NCI-H2107 (cell line): ENCODE measurements at places on chromosomes 1 and 21.

DNA sequence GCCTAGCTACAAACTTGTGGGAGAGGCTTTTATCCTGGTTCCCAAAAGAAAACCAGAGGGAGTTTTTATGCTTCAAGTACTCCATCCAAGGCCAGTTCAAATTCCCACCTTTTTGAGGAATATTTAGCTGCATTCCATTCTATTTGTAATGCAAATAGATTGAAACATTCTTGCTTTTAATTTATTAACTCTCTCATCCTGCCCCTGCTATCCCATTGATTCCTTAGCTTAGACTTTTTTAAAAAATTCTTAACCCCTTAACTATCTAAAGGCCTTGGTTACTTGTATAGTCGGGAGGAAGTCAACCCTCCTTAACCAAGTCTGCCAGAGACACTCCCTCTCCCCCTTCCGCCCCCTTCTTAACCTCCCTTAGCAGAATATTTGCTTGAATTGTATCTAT lies 2.5 kb upstream of the MOV10 start:
- no peak for DNase-seq

- no peak for DNase-seq
Observed at GRCh38 chr1:91850708-91851107, 35.2 kb downstream of the TGFBR3 start.

DNA sequence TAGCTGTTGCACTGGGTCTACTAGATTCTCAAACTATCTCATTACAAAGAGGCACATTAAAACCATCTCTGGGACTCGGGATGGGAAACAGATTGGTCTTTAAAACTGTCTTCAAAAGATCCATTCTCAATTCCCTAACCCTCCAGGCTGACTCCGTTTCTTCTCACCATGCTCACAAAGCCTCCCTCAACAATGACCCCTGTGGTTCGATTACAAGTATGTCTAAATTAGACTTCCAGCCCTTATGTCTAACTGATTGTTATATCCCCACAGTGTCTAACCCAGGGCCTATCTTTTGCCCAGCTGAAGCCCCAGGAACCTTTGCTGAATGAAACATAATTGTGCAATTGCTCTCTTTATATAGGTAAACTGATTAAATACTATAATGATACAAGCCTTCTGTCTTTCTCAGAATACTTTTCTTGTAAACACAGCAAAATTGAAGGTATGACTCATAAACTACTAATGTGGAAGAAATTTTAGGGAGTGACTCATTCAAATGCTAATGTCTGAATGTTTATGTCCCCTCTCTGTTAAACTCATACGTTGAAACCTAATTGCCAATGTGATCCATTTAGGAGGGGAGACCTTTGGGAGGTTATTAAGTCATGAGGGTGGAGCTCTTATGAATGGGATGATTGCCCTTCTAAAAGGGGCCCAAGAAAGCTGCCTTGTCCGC lies 65.6 kb upstream of the DAB1 start:
- no peak for DNase-seq

DNA sequence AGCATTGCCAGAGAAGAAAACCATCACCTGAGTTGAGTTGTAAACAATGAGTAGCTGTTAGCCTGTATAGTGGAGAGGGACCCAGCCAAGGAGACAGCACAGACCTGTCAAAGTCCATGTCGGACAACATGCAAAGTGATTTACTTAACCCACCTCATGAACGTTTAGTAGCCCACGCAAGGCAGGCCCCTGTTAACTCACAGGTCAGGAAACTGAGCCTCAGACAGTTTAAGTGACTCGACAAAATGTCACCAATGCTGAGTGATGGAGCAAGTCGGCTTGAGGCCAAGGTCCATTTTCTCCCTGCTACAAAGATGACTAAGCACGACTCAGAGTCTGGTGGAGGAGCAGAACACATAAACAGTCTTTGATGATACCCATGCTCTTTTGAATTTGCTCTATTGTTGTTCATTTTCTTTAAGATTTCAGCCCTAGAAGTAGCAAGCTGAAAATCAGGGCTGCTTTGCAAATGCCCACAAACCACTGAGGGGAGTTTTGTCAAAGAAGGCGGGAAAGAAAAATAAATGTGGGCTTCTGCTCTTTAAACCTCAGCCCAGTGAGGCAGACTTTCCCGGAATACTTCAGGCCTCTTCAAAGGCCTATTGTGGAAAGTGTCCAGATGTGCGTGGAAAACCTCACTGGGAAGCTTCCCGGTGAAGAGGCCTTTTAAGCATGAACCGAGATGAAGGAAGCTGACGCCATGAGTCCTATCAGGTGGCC lies 83.8 kb upstream of the HOOK1 start:
- DNase-seq = no peak

DNA sequence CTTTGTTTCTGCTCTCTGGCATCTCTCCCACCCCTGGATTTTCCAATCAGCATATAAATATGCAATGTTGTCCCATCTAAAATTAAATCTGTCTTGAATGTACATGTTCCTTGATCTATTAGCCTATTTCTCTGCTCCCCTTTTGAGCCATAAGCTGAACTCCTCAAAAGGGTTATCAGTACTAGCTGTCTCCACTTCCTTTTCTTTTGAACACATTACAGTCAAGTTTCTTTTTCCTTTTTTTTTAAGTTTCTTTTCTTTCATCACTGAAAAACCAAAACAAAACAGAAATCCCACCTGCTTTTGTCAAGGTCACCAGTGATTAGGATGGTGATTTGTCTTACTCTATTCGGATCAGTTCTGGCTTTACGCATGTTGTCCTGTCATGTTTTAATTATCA lies 29.3 kb downstream of the XCL2 start:
- DNase-seq = no peak

DNA sequence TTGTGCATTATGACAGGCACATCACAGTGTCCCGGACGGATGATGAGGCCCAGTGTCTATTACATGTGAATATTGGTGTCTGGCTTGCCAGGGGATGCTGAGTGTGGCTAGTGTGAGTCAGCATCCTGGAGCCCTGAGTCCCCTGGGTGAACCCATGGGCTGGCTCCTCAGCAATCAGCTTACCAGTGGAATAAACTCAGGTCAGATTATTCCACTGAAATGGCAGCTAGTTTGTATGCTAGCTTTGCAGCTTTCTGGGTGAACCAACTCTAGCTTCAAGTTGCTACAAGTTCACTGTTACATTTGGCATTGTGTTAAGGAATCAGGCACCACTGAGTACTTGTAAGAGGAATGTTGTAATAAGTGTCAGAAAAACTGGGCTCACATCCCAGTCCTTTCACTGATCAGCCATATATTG lies 23.9 kb upstream of the RPTN start:
- DNase-seq = no peak

DNA sequence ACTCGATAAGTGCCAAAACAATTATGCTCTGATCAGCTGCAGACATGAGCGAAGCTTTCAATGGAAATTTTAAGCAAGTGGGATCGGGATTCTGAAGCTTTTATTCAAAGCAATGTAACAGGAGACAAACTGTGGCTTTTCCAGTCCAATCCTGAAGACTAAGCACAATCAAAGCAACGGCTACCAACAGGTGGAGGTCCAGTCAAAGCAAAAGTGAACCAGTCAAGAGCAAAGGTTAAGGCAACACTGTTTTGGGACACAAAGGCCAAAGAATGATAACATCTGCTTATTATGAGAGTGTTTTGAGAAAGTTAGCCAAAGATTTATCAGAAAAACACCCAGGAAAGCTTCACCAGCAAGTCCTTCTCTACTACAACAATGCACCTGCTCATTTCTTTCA lies 170.1 kb downstream of the SEC16B start:
- DNase-seq = no peak
